ENCODE measurements at places on chromosomes 11 and 22. TPM values are rescaled to one million over a fixed set of nuclear protein-coding genes. Genes with fewer than 3 reads are reported as not detected.

Gene OR10A2
- not detected for total RNA-seq

Gene DBX1
- total RNA-seq = not detected

Gene SNX15
- total RNA-seq = 18.3 TPM

Gene MUC5B
- not detected for total RNA-seq

GRCh38 chr11:32821517-32821916 is 8.2 kb upstream of the PRRG4 start:
- peak; percentile 79 for DNase-seq

DNA sequence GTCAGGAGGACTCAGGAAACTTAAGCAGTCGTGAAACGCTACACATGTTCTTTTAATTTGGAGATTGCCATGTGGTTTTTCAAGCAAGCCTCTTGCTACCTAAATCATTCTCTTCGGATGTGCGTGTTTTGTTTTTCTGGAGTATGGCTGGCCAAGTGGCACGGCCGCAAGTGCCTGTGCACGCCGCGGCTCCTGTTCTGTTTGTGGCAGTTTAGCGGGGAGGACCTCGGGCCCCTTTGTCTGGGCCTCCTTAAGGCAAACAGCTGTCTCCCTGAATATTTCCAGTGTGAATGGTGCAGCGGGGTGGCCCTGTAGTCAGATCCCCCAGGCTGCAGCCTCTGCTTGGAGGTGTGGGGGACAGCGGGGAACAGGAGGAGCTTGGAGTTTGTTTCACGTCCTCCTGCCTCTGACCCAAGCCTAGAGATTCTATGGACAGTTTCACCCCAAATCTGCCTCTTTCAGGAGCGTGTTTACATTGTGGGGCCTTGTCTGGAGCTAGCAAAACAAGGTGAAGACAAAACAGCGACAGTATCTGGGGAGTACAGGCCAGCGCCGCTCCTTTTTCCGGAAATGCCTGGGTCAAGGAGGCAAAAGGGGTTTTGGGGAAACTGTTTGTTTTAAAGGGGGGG is 1.3 kb downstream of the LRP5 start:
- DNase-seq = peak; percentile 39

Gene HIPK3
- 32.4 TPM for total RNA-seq

Gene DTX4
- total RNA-seq = 0.37 TPM

Measured in M059J (cell line).